ENCODE measurements at places on chromosomes 16 and 17.

DNA sequence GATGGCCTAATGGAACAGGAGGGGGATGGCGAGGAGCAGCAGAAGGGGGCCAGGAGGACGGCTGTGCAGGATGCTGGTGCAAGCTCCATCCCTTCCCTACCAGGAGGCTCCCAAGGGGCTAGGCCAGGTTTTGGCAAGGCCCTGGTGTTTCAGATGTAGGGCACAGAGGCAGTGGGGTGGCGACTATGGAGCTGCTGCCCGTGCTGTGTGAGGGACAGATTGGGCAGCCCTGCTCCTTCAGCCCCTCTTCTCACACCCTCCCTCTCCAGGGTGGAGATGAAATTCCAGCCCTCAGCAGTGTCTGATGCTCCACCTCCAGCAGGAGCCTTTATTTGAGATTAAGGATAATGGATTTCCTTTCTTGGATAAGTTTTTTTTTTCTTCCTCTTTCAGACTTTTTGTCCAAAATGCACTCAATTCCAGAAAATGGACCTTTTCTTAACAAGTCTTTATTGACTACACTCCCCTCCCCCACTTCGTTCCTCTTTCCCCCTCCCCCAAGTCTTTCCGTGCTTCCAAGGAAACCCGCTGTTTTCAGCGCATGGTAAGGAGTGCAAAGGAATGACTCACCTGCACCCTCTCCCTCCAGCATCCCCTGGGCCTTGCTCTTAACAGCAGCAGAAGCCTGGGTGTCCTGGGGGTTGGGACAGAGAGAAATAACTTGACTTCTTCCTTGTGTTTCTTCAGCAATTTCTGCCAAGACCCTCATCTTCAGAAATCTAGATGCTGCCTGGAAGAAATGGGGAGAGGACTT is 95.2 kb downstream of the CCDC182 start:
- no peak for ATAC-seq

GRCh38 chr17:41054025-41054424 is 1.0 kb downstream of the KRTAP2-2 start:
- ATAC-seq, result no peak

DNA sequence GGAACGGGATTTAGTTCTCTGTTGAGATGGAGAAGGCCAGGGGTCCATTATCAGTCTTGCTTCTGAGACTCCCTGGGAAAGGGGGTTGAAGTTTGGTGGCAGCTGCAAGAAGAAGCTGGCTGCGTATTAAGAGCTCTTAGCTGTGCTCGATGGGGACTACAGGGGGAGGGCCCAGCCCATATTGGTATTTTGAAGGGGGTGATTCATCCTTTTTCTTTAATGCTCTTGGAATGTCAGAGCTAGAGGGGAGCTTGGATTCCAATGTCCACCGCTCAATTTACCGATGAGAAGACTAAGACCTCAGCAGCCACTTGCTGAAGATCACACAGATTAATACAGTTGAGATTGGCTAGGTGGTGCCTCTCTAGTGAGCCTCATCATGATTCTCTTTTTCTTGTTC is 5.0 kb downstream of the NOG start:
- no peak for ATAC-seq

GRCh38 chr17:42475121-42475520 is 16.4 kb downstream of the ATP6V0A1 start:
- no peak for ATAC-seq

DNA sequence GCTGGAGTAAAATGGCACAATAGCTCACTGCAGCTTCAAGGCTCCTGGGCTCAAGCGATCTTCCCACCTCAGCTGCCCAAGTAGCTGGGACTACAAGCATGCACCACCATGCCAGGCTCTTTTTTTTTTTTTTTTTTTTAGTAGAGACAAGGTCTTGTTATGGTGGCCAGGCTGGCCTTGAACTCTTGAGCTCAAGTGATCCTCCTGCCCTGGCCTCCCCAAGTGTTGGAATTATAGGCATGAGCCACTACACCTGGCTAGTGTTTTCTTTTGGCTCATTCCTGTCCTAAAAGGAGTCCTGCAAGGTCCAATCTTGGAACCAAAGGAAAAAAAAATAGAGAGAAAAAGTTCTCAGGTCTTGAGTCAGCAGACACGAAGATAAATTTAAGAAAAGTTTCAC is 30.8 kb downstream of the PKD1L3 start:
- no peak for ATAC-seq

- ATAC-seq, result no peak
Measured at GRCh38 chr17:41939044-41939692, 8.8 kb downstream of the ODAD4 start.

DNA sequence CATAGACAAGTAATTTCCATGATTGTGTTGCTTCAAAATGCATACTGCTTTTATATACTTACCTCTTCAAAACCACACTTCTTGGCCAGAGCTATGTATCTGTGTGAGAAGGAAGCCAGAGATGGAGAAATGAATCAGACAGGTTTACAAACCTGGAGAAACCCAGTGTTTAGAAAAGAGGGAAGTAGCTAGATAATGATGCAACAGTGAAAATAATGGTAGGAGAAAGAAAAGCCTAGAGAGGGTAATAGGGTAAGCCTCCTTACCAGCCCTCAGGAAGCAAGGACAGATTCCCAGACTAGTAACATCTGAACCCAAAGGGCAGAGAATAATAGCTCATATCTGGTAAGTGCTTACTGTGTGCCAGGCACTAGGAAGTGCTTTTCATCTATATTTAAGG is 250.3 kb upstream of the CDH11 start:
- no peak for ATAC-seq

DNA sequence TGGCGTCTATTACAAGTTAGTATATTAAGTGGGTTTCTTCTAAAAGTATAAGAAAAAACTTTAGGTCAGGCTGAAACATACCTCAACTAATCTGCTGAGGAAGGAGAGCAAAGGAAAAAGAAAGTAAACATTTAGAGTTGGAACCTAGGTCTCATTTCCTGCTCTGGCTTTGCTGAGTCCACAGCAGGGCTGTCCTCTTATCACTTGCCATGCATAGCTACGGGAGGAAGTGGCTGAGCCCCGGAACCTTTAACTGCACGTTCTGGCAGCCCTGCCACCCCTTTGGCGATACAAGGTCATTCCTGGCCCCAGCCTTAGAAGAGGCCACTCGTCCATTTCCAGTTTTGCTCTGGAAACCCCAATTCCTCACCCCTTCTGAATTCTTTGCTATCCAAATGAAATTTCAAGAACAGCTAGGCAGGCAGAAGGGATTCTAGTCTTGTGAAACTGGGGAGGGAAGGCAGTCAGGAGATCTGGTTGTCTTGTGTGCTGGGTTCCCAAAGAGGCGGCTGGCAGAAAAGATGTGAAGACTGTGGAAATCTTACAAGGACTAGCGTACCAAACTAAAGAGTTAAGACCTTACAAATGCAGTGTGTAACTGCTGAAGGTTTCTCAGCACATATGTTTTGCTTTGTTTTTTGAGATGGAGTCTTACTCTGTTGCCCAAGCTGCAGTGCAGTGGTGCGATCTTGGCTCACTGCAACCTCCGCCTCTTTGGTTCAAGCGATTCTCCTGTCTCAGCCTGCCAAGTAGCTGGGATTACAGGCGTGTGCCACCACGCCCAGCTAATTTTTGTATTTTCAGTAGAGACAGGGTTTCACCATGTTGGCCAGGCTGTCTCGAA is 19.1 kb downstream of the WIPI1 start:
- ATAC-seq, result peak; percentile 68

DNA sequence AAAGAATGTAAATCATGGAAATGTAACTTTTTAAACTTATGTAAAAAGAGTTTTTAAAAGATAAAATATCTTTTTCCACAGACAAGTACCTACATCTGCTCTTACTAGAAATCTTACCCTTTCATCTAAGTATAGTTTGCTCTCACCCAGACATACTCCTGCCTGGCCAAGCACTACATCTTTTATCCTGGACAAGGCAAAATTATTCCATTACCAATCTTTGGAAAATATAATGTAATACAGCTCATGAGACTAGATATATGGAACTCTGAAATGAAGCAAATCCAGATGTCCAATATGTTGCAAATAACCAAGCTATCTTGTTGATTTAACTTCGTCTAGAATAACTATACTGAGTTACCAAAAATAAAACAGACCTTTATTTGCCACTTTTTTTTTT is 50.0 kb downstream of the VMP1 start:
- ATAC-seq, result no peak

- no peak for ATAC-seq
Measured at GRCh38 chr16:88724855-88725555, 18.7 kb downstream of the CTU2 start.

- ATAC-seq, result no peak
Measured at GRCh38 chr17:40071313-40072039, 8.7 kb downstream of the THRA start.

GRCh38 chr16:69477546-69477945 is 53.1 kb downstream of the CYB5B start:
- no peak for ATAC-seq

- no peak for ATAC-seq
Measured at GRCh38 chr17:31935512-31935911, 1.3 kb upstream of the SUZ12 start.

- no peak for ATAC-seq
Measured at GRCh38 chr16:79325226-79325945, 275.2 kb downstream of the MAF start.

DNA sequence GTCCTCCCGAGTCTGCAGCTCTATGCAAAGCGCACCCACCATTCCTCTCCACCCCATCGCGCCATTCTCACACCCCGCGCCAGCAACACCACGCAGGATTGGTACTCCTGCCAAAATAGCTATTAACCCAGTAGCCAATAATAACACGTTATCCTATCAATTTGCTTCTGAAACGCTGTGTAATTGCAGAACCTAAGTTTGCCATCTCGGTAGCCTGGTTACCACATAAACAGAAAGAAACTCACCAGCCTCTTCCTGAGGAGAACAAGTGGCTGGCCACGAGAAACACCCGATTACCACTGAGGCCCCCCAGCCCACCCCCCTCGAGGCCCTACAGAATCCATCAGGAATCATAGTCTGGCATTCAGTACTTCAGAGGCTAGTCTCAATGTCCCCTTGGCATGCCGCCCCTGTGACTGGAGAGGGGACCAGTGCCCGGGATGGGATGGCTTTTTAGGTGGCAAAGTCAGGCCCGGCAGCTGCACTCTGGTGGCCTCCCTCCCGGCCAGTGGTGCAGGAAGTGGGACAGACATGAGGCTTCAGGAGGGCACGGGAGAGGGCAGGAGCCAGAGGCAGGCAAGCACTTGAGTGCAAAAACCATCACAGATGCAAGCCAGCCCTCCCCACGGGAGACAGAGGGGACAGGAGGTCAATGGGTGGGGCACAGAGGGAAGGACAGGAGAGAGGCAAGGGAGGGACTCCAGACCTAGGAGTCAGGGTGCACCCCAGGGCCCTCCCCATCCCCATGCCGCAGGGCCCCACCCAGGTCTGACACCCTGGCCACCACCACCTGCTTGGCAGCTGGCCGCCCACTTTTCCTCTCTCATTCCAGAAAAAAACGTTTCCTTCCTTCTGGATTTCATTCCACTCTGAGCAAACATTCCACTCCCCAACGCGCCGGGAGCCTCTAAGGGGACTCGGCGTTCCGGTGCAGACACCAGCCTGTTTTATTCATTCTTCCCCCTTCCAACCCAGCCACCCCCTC is 192.5 kb downstream of the ZNF423 start:
- ATAC-seq, result no peak

- no peak for ATAC-seq
Measured at GRCh38 chr17:62760059-62760944, 47.8 kb downstream of the MARCHF10 start.

DNA sequence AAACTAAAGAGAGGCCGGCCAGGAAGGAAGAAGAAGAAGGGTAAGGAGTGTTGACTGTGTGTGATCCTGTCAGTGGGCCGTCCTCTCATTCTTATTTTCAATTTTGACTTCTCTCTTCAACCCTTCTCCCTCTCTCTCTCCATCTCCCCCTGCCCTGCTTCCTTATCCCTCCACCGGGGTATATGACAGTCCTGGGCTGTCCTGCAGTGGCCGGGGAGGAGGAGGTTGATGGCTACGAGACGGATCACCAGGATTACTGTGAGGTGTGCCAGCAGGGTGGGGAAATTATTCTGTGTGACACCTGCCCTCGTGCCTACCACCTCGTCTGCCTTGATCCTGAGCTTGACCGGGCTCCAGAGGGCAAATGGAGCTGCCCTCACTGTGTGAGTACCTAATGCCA is 5.6 kb downstream of the CHD3 start:
- no peak for ATAC-seq

DNA sequence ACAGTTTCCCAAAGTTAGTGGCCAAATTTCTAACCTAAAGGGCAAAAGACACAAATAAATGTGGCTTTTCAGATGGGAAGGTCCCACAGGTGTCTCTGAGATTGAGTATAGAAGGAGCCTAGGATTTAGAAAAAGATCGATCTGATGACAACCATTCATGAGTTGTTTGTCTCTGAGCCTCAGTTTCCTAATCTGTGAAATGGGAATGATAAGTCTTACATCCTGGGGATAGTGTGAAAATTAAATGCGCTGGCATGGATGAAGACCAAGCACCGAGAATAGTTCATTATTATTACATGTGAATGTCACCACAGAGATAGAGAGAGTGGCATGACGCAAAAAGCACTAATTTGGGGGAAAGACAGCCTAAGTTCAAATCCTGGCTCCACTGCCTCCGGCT is 7.2 kb downstream of the CDH5 start:
- no peak for ATAC-seq

DNA sequence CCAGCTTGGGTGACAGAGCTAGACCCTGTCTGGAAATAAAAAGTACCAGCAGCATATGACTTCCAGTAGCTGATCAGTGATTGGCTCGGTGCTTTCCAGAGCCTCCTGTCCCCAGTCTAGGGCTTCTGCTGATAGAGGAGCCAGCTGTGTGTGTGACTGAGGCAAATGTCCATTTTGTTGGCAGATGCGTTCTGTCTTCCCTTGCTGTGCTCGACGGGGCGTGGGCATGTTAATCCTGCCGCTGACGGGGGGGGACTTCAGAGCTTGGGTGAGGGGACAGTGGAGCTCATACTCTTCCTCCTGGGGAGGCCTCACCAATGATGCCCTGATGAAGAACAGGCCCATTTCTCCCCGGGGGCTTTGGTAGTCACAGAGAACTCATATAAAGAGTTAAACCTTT is 14.6 kb downstream of the KCTD2 start:
- ATAC-seq, result no peak

DNA sequence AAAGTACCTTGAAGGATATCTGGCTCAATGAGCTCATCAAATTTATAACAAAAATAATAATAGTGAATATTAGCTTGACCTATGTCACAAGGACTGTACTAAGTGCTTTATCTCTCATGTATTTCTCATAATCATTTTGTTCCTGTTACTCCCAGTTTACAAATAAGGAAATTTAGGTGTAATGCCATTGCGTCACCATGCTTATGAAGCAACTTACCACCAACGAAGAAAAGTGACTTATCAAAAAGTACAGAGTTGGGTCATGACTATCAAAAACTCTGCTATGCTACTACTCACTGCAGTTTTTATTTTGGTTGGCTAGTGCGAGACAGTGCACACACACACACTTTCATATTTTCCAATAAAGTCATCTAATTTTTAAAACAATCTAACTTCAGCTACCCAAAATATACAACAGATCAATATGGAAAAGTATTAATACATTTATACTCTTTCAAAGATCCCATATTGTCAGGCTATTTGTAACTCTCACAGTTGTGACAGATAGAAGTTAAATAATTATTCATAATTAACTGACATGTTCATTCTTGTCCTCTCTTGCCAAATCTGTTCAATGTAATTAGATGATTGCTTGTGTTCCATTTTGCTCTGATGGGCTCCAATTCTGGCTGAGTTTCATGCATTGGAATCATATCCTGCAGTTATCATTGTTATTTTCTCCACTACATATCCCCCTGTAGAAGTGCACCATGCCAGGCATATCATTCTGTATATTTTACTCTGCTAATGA is 119.4 kb downstream of the KCNJ2 start:
- ATAC-seq, result no peak
